Common myeloid progenitor, CD34-positive (primary cell): ENCODE measurements at places on chromosomes 1 and 21.
A peak's percentile ranks its signal among the peaks of the same experiment; 100 is the strongest.

GRCh38 chr1:244326757-244327156 lies 125.0 kb downstream of the ADSS2 start:
- no peak for DNase-seq

- no peak for DNase-seq
These were observed 48.2 kb downstream of the RASSF5 start for GRCh38 chr1:206555473-206555935.

- no peak for DNase-seq
These were observed 3.4 kb downstream of the RCAN1 start for GRCh38 chr21:34611528-34611927.

- no peak for DNase-seq
These were observed 4.1 kb downstream of the C1orf74 start for GRCh38 chr1:209780268-209780667.

- DNase-seq = no peak
These were observed 51.1 kb downstream of the IER5 start for GRCh38 chr1:181139631-181140061.

DNA sequence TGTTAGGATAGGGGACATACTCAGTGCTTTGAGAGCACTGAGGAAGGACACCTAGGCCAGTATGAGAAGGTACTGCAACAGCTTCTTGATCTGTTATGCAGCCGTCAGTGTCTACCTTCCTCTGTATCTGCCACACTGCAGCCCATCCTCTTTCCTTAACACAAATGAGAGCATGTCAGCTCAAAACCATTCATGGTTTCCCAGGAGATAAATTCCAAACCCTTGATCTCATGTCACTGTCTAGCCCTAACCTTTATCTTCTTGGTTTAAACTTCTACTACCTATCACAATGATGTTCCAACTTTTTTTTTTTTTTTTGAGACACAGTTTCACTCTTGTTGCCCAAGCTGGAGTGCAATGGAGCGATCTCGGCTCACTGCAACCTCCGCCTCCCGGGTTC lies 1.4 kb downstream of the ZMYND12 start:
- DNase-seq = no peak

- DNase-seq = no peak
These were observed 39.3 kb upstream of the TSPEAR start for GRCh38 chr21:44750675-44751025.

DNA sequence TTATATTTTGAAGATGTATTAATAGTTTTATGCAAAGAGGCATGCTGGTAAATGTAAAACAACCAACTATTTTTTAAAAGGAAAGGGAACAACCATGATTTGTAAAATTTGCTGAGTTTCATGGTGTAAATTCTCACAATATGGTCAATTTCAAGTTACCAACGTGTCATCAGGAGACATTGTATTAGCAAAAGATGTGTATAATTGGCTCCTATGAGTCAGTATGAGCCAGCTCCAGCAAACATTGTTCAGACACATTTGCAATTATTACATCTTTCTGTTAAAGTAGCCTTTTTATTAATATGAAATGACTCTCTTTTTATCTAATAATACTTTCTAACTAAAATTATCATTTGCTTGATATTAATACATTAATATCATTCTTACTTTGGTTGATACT lies 15.3 kb downstream of the CFH start:
- DNase-seq = peak; percentile 9

DNA sequence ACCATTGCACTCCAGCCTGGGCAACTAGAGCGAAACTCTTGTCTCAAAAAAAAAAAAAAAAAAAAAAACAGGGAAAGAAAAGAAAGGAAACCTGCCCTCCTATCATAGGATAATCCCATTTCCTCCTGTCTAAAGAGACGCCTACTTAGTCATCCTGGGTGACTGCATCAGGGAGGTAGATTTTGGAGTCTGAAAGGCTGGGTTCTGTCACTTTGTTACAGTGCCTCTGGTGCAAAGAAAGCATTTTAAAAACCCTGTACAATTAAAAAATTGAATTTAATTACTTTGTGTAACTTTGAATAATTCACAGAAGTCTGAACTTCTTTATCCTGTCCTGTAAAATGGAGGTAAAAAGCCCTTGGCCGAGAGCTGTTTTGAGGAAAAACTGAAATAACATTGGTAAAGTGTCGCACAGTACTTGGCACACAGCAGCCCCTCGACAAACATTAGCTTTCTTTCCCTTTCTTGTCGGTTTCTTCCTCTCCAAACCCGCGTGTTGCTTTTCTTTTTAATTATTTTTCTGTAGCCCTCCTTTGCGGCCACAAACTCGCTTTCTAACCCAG lies 657 bp upstream of the HDAC1 start:
- DNase-seq = peak; percentile 10

DNA sequence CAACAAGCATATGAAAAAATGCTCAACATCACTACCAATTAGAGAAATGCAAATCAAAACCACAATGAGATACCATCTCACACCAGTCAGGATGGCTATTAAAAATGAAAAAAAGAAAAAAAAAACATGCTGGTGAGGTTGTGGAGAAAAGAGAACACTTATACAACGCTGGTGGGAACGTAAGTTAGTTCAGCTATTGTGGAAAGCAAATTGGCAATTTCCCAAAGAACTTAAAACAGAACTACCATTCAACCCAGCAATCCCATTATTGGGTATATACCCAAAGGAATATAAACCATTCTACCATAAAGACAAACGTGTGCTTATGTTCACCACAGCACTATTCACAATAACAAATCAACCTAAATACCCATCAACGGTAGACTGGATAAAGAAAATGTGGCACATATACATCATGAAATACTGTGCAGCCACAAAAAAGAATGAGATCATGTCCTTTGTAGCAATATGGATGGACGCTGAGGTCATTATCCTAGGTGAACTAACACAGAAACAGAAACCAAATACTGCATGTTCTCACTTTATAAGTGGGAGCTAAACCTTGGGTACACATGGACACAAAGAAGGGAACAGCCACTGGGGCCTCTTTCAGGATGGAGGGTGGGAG lies 49.5 kb downstream of the LYST start:
- no peak for DNase-seq

DNA sequence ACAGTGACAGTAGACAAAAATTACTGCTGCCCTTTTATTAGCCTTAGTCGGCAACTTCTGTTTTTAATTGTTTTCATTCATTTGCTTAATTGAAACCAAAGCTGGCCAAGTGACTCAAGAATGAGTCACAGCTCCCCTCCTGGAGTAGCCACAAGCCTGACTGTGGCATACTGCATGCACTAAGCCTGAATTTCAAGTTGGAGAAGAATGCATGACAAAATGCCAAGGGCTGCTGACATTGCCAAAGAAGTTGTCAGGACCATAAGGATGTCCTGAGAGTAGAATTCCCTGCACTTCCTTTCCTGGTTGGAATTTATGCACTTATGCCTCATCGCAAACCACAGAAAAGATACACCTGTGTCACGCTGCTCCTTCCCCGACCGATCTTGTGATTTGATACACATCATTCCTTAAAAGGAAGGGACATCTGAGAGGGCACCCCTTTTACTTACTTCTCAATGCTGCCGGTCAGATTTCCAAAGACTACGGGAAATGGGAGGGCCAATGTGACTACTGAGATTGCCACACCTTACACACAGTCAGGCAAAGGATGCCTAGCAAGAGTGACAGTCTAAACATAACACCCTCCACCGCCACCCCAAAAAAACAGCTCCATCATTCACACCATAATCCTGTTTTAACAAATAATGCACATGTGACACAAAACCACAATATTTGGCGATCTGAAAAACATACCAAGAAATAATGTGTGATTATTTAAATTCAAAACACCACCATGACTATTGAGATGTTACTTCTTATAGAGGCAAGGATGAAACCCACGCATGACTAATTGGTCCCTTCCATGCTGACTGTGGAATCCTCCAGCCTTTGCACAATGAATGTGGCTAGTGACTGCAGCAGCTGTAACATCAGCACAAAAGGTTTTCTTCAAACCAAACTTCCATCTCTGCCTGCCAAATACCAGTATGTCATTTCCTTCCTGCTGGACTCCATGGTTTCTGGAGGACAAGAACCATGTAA lies 28.2 kb downstream of the VAV3 start:
- peak; percentile 98 for DNase-seq

DNA sequence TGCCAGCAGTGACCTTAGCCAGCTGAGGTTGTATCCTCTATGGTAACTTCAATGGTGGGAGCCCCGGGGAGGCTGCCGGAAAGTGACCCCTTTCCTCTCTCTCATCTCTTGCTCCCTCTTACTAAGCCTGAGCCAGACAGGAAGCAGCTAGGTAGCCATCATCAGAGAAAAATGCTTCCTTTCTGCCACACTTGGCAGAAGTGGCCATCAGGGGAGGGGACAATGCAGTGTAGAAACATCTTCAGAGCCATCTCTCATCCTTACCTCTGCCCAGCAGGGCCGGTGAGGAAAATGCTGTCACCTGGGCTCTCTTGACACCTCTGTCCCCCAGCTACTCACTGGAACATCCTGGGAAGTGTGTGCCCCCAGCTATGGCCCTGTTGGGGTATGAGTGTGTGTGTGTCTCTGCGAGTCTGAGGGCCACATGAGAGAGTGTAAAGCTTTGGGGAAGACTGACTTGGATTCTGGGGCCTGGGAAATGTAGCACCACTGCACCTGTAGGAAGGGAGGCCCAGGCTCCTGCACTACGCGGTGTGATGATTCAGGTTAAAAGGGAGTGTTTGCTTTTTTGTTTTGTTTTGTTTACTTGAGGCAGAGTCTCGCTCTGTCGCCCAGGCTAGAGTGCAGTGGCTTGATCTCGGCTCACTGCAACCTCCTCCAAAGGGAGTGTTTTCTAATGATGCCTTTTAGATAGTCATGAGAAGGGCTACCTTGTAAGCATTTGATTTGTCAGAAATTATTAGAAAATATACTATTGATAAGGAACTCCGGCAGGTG lies 48.7 kb upstream of the CNTN2 start:
- DNase-seq = no peak

- no peak for DNase-seq
These were observed 27.4 kb upstream of the ECE1 start for GRCh38 chr1:21317690-21318043.

- no peak for DNase-seq
These were observed 73.9 kb downstream of the GLUL start for GRCh38 chr1:182317611-182318161.
